AG04450 (cell line): ENCODE measurements at places on chromosomes 1 and 21. TPM values are rescaled to one million over a fixed set of nuclear protein-coding genes. Genes with fewer than 3 reads are reported as not detected.

GRCh38 chr1:46806196-46807020 is 7.6 kb downstream of the CYP4B1 start:
- no peak for DNase-seq

- DNase-seq: no peak
Observed at GRCh38 chr1:27635396-27636142, 584 bp upstream of the FGR start.

- DNase-seq: no peak
Observed at GRCh38 chr1:206682111-206682510, 2.6 kb upstream of the MAPKAPK2 start.

- DNase-seq: no peak
Observed at GRCh38 chr1:19655718-19656080, 9.0 kb upstream of the HTR6 start.

- no peak for DNase-seq
Observed at GRCh38 chr1:92945748-92946270, 15.5 kb downstream of the DIPK1A start.

DNA sequence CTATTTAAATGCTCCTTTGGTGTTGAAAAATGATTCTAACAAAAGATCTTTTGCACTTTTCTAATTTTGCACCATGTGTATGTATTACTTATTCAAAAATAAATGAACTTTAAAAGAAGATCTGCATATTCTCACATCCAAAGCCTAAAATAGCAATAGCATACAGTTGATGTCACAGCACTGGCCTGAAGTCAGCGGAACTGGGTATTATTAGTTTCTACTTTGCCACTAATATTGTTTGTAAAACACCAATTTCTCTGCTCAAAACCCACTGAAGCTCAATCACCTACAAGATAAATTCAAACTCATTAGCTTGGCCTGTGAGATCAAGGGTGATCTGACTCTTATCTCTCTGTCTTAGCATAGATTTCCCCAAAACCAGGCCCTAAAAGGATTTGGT is 34.5 kb upstream of the BCAR3 start:
- DNase-seq: no peak

DNA sequence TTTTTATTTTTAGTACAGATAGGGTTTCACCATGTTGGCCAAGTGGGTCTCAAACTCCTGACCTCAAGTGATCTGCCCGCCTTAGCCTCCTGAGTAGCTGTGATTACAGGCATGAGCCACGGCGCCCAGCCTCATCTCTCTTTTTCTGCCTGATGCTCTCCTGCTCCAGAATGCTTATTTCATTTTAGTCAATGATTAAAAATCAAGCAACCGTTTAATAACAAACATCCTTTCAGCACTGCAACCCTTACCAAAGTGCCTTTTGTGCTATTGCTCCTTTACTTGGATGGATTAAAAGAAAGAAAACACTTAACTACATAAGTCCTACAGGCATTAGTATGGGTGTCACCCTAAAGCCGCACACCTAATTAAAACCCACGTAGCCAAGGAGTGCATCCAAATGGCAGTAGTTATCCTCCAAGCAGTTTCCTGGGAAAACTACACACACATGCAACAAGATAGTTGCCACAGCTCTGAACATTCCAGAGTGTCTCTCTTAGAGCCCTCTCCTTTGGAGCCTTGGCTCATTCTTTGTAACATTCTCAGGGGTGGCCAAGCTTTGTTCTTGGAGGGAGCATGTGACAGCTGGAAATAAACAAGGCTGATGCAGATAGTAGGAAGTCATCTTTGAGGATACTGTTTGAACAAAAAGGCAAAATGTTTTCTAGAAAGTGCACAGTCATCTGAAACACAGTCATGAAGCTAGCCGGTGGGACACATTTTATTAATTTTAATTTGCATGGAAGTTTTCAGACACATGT is 51.2 kb downstream of the KCNJ15 start:
- no peak for DNase-seq

DNA sequence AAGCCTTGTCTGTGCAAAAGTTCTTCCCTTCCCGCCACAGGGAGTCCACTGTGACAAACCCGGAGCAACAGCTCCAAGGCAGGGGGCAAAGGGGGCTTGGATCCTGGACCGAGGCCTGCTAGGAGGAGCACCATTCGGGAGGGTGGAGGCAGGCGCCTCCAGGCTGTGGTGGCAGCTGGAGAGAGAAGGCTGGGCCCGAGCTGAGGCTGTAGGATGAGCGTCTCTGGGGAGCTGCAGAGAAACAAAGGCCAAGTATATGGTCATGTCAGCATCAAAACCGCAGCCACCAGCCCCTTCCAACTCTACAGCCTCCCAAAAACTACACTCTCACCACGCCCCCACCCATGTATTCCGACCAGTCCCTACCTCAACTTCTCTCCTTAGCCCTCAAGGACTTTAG is 579 bp downstream of the SH3BP5L start:
- DNase-seq: no peak

DNA sequence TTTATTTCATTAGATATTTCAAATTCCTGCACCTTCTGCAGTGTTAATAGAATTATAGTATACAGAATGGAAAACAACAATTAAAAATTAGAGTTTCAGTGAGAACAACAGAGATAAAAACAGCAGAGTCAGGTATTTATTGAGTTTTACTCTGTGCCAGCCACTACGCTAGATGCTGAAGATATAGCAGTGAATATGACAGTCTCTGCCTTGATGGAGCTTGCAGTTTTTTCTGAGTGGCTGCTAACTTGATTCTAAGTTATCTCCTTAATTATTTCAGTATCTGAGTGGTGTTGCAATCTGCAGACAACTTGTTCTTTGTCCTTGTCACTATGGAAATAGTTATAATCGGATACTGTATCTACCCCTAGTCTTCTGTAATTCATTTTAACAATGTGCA is 384.3 kb upstream of the ZRANB2 start:
- no peak for DNase-seq

GRCh38 chr1:209323743-209324142 is 259.8 kb upstream of the CAMK1G start:
- DNase-seq: no peak

GRCh38 chr1:167130829-167131510 is 37.1 kb downstream of the STYXL2 start:
- no peak for DNase-seq

DNA sequence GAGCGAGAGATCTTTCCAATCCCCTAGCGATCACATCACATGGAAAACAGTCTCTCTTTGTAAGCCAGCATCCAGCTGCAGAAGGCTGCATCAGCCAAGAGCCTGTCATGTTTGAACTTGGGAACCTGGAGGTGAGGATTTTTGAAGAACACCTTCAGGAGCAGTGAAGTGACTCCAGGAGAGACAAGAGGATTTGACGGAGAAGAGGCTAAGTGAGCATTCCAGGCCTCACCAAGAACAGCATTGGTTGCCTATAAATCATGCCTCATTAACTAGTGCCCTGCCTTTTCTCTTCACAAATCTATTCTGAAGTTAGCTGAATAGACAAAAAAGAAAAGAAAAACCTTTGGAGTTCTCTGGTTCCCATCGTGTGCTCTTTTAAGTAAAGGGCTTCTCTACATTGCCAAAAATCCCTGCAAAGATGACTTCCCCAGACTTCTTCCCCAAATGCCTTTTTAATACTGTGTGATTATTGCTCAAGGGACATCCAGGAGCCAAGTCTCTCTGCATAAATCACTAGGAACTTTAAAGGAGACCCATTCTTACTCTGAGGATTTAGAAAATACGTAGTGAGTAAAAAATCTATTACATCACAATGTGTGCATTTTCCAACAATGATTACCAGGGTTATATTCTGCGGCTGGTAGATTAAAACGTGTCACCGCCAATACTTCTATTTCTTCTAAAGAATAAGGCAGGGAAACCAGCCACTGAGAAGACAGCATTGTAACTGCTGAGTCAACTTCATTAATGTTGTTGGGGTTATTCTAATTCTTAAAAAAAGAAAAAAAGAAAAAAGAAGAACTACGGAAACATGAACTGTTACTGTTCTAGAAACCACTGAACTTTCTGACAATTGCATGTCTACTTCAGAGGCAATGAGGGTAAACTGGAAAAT is 95.2 kb downstream of the KIF14 start:
- no peak for DNase-seq

GRCh38 chr1:2068951-2069350 is 18.7 kb downstream of the PRKCZ start:
- no peak for DNase-seq

DNA sequence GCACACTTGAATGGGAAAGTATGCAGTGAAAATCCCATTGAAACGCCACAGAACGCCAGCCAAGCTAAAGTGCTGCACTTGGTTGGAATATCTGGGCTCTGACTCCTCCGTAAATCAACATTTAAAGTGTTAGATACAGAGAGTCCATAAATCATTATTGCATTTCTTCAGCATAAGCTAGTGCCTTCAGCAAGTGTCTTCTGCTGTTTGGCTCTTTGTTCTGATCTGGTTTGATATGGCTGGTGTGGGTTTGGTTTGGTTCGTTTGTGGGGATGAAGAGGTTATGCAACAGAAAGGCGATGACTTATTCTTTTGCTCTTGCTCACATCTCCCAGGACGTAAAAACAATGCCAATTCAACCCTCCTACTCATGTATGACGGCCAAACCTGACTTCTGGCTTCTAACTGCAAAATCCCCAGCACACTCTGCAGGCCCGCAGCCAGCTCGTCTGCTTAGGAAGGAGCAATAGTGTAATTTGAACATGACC is 121.8 kb upstream of the ERG start:
- no peak for DNase-seq

GRCh38 chr1:50710099-50710498 is 250.0 kb downstream of the FAF1 start:
- DNase-seq: no peak

- no peak for DNase-seq
Observed at GRCh38 chr1:10185759-10186158, 24.6 kb upstream of the KIF1B start.

DNA sequence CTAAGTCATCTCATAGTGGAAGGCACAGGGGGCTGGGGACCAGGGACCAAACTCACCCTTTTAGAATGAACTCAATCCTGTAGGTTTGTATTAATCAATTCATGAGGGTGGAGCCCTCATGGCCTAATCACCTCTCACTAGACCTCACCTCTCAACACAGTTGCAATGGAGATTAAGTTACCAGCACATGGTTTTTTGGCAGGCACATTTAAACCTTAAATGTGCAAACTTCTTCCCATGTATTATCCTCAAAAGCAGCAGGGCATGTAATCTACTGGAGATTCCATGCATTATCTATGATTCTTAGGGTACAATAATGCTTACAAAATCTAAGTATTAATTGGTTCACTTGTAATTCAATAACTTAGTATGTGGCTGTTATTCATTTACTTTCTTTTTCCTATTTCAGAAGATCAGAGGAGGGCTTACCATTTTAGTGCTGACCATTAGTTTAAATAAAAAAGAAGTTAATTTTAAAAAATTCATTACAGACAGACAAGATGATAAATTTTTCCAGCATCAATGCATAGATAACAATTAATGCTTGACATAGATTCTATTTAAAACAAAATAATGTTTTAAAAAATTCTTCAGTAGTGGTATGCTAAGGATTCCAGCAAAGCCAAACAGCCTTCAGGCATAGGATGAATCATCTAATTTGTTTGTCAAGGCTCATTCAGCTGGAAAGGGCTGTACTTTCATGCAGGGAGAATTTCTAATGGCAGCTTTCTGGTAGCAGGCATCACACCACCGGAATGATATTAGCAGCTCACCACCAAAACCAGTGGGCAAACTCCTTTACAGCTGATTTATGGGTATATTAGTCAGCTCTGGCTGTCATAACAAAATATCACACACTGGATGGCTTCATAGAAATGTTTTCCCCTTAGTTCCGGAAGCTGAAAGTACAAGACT is 124.6 kb upstream of the ZNF648 start:
- no peak for DNase-seq

GRCh38 chr1:187034501-187034900 is 205.8 kb downstream of the PLA2G4A start:
- DNase-seq: no peak

GRCh38 chr1:212074313-212074712 is 38.8 kb downstream of the DTL start:
- DNase-seq: no peak

DNA sequence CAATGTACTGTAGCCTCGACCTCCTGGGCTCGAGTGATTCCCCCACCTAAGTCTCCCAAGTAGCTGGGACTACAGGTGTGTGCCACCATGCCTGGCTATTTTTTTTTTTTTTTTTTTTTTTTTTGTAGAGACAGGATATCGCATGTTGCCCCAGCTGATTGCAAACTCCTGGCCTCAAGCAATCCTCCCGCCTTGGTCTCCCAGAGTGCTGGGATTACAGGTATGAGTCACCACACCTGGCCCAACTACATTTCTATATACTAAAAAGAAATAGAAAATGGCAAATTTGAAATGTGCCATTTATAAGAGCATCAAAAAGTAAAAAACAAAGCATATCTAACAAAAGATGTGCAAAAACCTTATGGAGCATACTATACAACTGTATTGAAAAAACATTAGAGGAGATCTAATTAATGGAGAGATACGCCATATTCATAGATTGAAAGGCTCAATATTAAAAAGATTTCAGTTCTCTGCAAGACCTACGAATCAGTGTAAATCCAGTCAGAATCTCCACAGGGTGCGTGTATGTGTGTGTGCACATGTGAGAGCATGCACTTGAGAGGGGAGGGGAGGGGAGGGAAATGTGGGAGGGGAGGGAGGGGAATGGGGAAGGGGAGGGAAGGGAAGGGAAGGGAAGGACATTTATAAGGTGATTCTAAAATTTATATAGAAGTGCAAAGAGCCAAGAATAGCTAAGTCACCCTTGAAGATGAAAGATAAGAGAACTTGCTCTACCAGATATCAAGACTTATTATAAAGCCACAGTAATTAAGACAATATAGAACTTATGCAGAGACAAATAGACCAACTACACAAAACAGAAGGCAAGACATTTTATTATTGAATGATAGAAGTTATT is 15.5 kb upstream of the PADI4 start:
- DNase-seq: no peak

DNA sequence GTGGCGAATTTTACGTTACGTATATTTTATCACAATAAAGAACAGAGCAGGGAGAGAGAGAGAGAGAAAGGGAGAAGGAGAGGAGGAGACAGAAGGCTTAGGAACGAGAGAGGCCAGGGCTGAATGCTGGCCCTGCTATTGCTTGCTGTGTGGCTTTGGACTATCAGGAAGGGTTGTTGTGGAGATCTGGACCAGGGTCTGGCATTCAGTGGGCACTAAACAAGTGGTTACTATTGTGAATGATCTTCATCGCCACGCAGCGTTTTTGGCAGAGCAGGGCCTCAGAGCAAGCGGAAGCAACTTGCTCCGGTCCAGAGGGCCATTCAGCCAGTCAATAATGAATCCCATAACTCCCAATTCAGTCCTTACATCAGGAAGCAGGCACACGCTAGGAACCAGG is 26.4 kb downstream of the PIK3C2B start:
- DNase-seq: no peak

- no peak for DNase-seq
Observed at GRCh38 chr1:25732821-25733220, 67.2 kb upstream of the SELENON start.

- no peak for DNase-seq
Observed at GRCh38 chr21:36487641-36488307, 7.9 kb upstream of the CLDN14 start.

Gene LRRC53
- not detected in 2 replicates for polyA plus RNA-seq

Gene PIGR
- polyA plus RNA-seq: not detected in 2 replicates

Gene APH1A
- 117 and 121 TPM in 2 replicates for polyA plus RNA-seq

Gene RASSF5
- 2.3 and 2.4 TPM in 2 replicates for polyA plus RNA-seq

Gene LCK
- polyA plus RNA-seq: not detected in 2 replicates

Gene CTTNBP2NL
- polyA plus RNA-seq: 23.6 and 30.5 TPM in 2 replicates

Gene TIMM17A
- 75.2 and 104 TPM in 2 replicates for polyA plus RNA-seq

Gene SH2D2A
- polyA plus RNA-seq: 0.09 TPM in 1 of 2 replicates, not detected in the other

Gene GPX7
- polyA plus RNA-seq: 14.1 and 16.9 TPM in 2 replicates

Gene SRGAP2C
- polyA plus RNA-seq: 9.2 and 9.4 TPM in 2 replicates

Gene AADACL4
- polyA plus RNA-seq: not detected in 2 replicates

Gene PLEKHN1
- 0.06 and 0.15 TPM in 2 replicates for polyA plus RNA-seq

Gene KCNA3
- 0.12 and 0.16 TPM in 2 replicates for polyA plus RNA-seq

Gene INSRR
- not detected in 2 replicates for polyA plus RNA-seq

Gene OVAAL
- not detected in 2 replicates for polyA plus RNA-seq
